ENCODE measurements at places on chromosomes 1 and 21. TPM values are rescaled to one million over a fixed set of nuclear protein-coding genes. Genes with fewer than 3 reads are reported as not detected.

PLEKHN1 gene
- 0.88 TPM for total RNA-seq

PCP4 gene
- total RNA-seq = not detected

PGLYRP4 gene
- total RNA-seq = not detected

PGM1 gene
- total RNA-seq = 126 TPM

PTGFR gene
- 81.9 TPM for total RNA-seq

E2F2 gene
- 0.29 TPM for total RNA-seq

PWP2 gene
- total RNA-seq = 2.7 TPM

COL11A1 gene
- total RNA-seq = 158 TPM

DNA sequence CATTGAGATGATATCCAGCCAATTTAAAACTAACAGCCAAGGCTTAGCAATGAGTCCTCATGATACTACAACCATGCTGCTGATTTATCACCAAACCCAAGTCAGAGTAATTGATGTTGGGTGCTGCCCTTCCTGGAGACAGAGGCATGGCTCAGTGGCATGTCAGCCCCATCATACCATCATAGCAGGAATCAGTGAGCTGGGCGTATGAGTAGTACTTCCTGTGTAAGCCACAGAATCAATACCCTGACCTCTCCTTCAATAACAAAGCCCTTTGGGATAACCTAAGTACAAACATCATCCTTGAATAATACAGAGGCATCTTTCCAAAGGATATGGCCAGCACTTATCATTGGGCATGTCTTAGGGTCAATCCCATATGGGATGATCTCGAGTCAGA lies 3.0 kb upstream of the LCE1E start:
- DNase-seq = no peak

- no peak for DNase-seq
Observed at GRCh38 chr1:23527366-23527765, 3.7 kb downstream of the E2F2 start.

GRCh38 chr1:66292305-66292704 lies 241.6 kb upstream of the SGIP1 start:
- DNase-seq = no peak

DNA sequence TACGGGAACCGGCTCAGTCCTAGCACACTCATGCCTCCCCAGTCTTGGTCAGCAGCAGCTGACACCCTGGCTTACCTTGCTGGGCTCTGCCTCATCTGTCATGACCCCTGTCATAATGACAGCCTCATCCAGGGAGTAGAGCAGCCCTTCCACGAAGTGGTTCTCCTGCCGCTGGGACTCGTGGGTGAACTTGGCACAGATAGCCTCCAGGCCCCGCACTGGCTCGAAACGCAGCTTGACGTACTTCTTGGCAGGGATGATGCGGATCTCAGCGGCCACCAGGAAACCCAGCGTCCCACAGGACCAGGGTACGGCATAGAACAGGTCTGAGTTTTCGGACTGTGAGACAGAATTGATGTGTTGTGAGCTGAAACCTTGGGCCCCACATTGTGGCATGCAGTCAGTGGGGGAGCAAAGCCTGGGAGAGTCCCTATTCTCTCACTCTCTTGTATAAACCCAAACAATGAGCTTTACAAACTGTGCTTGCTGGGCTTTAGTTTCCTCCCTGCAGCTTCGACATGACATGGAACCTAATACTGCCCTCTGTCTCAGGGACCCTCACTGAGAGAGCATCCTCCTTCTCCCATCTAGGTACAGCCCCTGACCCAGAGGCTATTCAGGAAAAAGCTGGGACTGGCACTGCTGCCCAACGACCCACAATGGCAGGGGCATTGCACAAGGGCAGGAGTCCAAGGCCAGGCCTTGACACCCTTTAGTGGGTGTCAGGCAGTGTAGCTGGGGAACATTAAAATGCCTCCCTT lies 15.5 kb downstream of the DHCR24 start:
- DNase-seq = no peak

DNA sequence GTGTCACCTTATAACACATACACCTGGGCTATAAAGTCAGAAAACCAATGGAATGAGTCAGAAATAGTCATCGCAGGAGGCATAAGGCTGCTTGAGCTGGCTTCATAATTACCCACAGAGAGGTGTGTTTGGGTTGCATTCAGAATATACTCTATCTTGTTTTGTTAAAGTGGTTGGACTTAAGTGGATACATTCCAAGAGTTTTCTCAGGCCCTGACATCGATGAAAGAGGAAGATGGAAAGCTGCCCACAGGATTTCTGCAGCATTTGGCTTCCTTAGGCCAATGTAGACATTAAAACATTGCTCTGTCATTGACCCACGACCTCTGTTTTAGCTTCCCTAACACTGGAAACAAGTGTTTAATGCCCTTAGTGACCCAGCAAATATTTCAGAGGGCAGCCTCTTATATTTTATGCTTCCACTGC lies 18.6 kb upstream of the BCL10 start:
- no peak for DNase-seq

DNA sequence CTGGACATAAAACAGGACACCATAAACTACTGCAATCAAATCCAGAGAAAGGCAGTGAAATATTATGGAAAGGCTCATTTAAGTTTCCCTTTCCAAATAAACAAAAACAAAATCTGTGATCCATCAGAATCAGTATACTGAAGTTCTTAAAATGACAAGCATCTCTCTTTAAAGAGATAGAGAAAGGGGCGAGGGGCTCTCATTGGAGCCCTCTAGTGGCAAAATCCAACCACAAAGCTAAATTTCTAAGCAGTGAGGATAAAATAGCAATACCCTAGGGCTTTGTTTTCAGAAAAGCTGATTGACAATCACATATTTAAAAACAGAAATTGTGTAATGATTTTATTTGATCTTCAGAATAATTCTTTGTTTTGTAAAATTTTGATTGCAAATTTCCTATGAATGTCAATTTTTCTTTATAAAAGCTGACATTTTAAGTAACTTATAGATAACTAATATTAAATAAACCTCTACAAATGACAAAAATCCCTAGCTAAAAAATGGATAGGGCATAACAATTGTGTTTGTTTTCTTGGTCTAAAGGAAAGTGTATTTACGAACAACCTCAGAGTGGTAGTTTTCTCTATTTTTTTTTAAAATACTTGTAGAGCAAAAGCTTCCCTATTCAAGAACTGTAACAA lies 138.2 kb downstream of the COL24A1 start:
- DNase-seq = no peak

DNA sequence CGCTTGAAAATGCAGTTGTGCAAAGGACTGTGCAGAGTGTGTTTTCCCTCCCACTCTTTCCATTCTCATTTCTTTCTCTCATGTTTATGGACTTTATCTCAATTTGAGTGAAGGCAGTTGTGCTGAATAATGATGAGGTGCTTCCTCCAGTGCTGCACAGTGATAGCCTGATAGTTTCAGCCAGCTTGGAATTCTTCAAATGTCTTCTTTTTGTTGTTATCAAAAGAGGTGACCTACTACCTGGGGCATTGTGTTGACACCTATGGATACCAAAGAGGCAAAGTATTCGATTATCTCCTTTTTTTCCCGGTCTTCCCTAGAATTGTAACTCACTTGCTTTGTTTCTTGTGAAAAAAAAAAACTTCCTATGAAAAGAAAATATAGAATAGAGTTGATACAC lies 132.6 kb upstream of the ESRRG start:
- no peak for DNase-seq

- DNase-seq = no peak
Observed at GRCh38 chr1:67749844-67750690, 65.1 kb downstream of the GADD45A start.

GRCh38 chr1:33008051-33008914 lies 28.4 kb downstream of the AK2 start:
- DNase-seq = no peak

- DNase-seq = no peak
Observed at GRCh38 chr1:183199304-183199703, 13.2 kb downstream of the LAMC2 start.

- DNase-seq = no peak
Observed at GRCh38 chr1:98019747-98020146, 98.9 kb upstream of the DPYD start.

GRCh38 chr1:180151508-180151907 lies 3.2 kb upstream of the QSOX1 start:
- DNase-seq = peak; percentile 96

DNA sequence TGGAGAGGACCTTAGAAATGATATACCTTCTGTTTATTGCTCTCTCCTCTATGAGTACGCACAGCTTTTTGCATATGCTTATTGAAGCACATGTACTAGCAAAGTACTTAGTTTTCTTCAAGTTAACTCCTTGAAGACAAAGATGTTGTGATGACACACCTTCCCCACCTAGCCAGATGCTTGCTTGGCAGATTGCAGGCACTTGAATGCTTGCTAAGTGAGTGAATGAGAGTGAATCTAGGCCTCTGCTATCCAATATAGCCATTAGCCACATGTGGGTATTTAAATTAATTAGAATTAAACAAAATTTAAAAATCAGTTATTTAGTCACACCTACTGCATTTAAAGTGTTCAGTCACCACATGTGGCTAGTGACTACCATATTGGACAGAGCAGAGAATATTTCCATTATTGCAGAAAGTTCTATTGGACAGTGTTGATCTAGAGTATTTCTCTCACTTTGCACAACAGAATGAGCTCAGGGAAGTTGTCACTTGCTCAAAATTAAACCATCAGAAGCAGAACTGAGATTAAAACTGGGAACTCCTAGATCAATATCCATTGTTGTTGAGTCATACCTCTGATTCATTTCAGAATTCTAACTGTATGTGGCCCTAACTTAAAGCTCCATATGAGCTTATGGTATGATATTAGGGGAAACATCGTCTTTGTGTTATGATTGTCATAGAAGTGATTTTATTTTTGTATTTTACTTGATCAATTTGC lies 8.6 kb upstream of the EEIG2 start:
- DNase-seq = no peak

GRCh38 chr21:43624339-43624738 lies 34.9 kb downstream of the HSF2BP start:
- DNase-seq = no peak

Measured in osteoblast (primary cell).